ENCODE measurements at places on chromosomes 4 and X. TPM values are rescaled to one million over a fixed set of nuclear protein-coding genes. Genes with fewer than 3 reads are reported as not detected.

SSX2B gene
- not detected for polyA plus RNA-seq

APOOL gene
- 23.7 TPM for polyA plus RNA-seq

TMEM271 gene
- polyA plus RNA-seq: 0.06 TPM

RTL3 gene
- polyA plus RNA-seq: not detected

PNMA5 gene
- 0.36 TPM for polyA plus RNA-seq

MAGEA10 gene
- not detected for polyA plus RNA-seq

PCDH10 gene
- 7.5 TPM for polyA plus RNA-seq

TCP11X2 gene
- polyA plus RNA-seq: 0.91 TPM

MAGEA11 gene
- polyA plus RNA-seq: not detected

KLKB1 gene
- 1.9 TPM for polyA plus RNA-seq

PNCK gene
- 1.7 TPM for polyA plus RNA-seq

TBC1D25 gene
- polyA plus RNA-seq: 9.3 TPM

NLGN3 gene
- polyA plus RNA-seq: 14.2 TPM
